Ammon's horn (tissue), 1 donor: ENCODE measurements at places on chromosomes 1 and 21.

GRCh38 chr1:157142201-157142600 is 4.0 kb upstream of the ETV3 start:
- no peak for DNase-seq

- no peak for DNase-seq
These were observed 7.7 kb upstream of the CLIC4 start for GRCh38 chr1:24737368-24738117.

GRCh38 chr1:39671793-39672550 is at the start of gene NT5C1A:
Gene NT5C1A (minus strand): TSS chr1:39672107. CDS start chr1:39672038, 69 bp downstream.
- peak; percentile 43 for DNase-seq

GRCh38 chr1:243253211-243253925 is 1.7 kb downstream of the CEP170 start:
- DNase-seq, result no peak

- DNase-seq, result no peak
These were observed 97.0 kb downstream of the DISP1 start for GRCh38 chr1:222911866-222912265.

DNA sequence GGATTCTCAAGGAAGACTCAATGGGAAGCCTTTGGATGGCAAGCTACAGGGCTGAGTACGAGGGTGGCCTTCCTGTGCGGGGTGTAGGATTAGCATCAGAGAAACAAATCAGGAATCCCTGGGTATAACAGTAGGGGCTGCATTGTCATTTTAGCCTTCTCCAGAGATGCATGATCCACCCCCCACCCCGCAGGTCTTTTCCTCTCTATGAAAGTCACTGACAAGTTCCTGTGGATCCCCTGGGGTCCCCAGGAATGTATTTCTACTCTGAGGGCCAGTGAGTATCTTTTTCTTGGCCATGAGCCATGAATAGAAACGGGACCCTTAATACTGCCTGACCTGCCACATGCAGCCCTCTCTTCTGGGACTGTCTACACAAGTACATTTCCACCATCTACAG is 473.0 kb upstream of the VAMP3 start:
- no peak for DNase-seq

GRCh38 chr1:198672124-198672523 is 33.3 kb downstream of the PTPRC start:
- DNase-seq, result no peak

DNA sequence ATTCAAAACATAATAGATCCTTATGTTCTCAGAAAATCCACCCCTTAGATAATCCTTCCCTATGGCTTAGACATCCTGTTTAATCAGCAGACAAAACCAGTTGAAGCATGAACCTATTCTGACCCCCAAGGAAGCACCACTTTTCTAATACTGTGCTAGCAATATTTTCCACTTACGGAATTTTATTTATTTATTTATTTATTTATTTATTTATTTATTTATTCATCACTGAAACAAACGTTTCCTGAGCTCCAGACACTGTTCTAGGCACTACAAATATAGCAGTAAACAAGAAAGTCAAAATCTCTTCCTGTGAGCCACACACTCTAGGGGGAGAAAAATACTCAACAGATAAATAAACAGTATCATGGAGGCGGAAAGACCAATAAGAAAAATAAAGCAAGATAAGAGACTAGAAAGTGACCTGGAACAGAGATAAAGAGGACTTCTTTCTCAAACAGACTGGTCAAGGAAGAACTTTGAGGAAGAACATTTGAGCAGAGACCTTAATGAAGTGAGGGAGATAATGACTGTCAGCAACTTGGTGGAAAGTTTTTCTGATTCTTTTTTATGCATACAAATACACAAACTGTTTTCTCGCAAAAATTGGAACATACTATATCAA is 145.5 kb upstream of the POGK start:
- no peak for DNase-seq

- DNase-seq, result no peak
These were observed 89.6 kb upstream of the CD34 start for GRCh38 chr1:208000504-208000903.

DNA sequence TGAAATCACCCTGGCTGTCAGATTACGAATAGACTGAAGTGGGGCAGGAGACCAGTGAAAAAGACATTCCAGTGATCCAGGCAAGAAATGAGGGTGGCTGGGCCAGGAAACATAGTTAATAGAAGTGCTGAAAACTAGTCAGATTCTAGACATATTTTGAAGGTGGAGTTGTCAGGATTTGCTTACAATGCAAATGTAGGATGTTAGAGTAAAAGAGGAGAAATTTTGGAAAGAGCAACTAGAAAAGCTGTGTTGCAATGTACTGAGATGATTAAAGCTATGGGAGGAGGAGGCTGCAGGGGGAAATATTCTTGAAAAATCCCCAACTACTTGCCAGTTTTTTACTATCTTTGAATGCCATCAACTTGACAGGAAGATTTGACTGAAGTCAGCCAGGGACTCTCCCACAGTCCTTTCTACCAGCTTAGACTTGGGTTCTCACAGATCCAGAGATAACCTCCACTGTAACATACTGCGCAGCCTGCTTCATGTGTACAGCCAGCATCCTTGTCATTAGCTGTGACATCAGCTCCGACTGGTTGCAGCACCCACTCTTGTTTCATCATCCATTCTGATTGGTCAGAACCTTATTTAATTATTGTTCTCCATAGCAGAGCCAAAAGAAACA is 109.7 kb downstream of the TSEN15 start:
- DNase-seq, result peak; percentile 47

DNA sequence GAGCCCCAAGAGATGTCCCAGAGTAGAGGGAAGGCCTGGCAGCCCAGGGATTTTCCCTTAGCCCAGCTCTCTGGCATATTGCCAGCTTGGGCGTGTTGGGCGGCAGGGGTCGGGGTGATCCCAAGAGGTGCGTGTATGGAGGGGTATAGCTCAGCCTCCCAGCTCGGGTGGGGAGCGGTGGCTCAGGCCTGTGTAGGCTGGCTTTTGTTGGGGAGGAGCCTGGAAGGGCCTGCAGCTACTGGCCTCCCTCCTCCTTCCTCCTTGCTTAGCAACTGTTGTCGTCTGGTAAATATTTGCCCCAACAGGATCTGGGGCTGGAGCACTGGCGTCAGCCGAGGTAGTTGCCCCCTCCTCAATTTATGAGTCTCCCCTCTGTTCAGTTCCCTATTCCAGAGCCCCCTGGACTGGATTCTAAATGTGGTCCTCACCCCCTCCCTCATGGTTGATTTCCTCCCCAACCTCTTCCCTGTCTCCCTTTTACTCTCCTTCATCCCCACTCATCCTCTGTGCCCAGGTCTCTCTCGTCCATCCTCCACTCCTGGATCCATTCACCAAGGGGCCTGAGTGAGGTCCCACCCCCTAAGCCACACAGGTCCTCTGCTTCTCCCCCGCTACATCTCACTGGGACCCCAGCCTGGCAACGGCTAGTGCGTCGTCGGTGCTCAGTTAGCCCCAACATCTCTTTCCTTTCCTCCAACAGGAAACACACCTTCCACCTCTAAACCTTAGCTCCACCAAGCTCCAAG is 10.3 kb upstream of the LMNA start:
- peak; percentile 43 for DNase-seq

DNA sequence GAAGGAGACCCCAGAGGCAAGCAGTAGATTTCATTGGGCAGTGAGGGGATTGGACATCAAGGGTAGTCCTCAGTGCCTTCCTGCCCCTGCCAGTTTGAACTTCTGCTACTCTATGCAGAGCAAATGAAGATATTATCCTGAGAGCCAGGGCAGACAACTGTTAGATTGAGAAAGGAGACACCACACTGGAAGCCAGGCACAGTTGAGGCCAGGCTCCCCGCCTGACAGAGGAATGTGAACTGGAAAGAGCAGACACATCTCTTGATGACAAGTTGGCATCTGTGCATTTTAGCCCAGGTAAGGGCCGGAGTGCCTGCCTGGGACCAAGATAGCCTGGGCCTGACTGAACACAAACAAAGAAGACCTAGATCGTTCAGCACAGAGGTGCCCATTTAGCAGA is 16.0 kb downstream of the SH3BGR start:
- DNase-seq, result no peak

GRCh38 chr1:220497220-220497947 is 30.6 kb upstream of the MARK1 start:
- DNase-seq, result no peak

DNA sequence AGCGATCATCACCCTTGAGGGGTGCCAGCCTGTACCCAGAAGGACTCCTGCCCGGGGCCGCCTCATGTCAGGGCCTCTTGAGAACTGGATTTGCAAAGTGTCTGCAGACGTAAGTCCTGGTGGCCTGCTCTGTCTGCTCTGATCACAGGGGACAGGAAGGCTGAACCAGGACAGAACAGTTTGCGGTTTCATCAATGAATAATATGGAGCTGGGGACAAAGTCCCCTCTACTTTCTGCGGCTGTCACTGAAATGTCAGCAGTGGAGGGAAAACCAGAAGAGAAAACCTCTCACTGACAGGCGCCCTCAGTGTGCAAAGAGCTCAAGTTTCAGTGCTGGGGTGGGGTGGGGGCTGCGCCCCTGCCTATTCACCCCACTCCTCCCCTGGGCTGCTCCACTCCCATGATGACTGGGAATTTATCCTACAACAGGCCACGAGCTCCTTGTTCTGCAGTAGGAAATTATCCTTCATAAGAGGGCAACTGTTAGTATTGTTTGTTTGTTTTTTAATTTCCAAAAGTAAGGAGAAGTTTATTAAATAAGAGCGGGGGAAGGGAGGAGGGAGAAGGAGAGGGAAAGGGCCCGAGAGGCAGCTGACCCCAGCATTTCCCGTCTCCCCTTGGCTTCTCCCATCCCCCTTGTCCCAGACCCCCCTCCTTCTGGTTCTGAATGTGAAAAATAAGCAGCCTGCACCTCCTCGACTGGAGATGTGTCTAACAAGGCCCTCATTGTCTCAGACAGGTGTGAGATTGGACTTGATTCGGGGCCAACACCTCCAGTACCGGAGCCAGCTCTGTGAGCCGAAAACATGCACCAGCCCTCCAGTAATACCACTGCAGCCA is 149.2 kb downstream of the CLIC6 start:
- DNase-seq, result no peak

DNA sequence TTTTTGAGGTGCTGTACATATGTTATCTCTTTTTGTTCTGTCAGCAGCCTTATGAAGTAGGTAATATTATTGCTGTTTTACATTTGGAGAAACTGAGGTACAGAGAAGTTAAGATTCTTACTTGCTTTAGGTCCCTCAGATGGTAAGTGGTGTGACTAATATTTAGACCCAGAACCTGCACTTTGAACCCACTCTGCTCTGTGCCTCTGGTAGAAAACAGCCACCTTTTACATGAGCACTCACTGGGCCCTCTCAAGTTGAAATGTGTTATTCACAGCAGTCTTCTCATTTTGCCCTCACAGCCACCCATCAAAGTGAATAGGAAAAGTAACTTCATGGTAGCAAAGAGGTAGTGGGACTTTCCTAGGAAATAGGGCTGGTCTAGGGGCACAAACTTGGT is 4.7 kb downstream of the NSUN4 start:
- no peak for DNase-seq

GRCh38 chr1:38006008-38006828 is 904 bp upstream of the FHL3 start:
- DNase-seq, result no peak

- DNase-seq, result no peak
These were observed 153.8 kb downstream of the MRPL39 start for GRCh38 chr21:25453524-25453923.

DNA sequence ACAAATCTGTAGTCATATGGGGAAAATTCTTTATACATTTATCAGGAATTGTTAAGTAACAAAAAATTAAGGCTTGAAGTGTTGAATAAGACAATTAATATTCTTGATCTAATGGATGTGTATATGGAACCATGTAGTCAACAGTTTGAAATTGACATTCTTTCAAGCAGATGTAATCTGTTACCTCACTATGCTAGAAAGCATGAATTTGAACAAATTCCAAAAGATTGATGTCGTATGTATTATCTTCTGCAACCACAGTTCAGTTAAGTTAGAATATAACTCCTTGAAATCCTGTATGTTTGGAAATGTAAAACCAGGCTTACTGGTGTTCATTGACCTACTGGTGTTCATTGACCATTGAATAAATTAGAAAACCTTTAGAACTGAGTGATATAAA is 16.1 kb downstream of the CCDC18 start:
- no peak for DNase-seq

GRCh38 chr1:55337801-55338447 is 122.8 kb upstream of the USP24 start:
- DNase-seq, result no peak

- DNase-seq, result no peak
These were observed 302.0 kb downstream of the SIPA1L2 start for GRCh38 chr1:232327899-232328298.

DNA sequence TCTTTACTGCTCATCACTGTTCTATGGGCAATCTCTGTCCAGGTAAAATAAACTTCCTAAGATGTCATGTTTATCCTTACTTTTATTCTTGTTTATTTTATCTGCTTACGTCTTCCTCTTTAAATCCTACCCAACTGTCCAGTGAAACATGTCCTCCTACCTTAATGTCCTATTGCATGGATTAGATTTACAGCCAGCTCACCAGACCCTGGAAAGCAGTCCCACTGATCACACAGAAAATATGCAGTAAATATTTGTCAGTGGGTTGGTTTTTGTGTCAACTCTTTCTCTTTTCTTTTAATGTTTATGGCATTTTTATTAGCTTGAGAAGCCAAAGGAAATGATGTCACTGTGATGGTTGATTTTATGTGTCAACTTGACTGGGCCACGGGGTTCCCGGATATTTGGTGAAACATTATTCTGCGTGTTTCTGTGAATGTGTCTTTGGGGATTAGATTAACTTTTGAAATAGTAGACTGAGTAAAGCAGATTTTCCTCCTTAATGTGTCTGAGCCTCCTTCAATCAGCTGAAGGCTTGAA is 258.3 kb downstream of the SRGAP2C start:
- no peak for DNase-seq

DNA sequence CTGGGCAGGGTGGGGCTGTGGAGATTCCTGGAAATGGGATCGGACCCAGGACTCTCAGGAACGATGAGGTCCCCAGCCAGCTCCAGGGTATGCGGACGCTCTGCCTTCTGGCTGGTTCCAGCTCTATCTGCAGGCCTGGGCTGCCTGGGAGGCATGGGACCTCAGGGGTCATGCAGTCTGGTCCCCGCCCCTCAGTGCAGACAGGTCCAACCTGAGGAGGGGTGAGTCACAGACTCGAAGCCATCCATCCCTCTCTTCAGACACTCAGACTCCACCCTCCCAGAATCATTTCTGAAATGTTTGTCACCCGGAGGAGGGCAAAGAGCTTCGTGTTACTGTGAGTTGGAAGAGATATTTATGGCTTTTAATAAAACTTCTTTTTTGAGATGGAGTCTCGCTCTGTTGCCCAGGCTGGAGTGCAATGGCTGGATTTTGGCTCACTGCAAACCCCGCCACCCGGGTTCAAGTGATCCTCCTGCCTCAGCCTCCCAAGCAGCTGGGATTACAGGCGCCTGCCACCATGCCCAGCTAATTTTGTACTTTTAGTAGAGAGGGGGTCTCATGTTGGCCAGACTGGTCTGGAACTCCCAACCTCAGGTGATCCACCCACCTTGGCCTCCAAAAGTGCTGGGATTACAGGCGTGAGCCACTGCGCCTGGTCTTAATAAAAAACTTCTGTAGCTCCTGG is 5.9 kb upstream of the MYOM3 start:
- no peak for DNase-seq

DNA sequence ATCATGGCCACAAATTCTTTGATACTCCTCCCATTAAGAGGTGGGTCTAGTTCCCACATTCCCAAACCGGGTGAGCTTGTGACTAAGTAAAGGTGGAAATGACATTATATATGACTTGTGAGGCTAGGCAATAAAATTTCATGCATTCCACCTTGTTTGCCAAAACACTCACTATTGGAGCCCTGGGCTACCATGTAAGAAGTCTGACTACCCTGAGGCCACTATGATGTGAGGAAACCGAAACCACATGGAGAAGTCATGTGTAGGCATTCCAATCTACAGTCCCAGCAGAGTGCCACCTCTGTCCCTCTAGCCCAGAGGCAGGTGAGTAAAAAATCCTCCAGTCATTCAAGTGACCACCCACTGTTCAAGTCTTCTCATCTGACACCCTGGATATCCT is 17.9 kb upstream of the SMG7 start:
- DNase-seq, result no peak
